ENCODE measurements at places on chromosomes 3 and 15.

GRCh38 chr15:74367296-74367854 lies at the start of gene CYP11A1:
Gene CYP11A1, minus strand, starts transcription at chr15:74367646. Its CDS starts 61 bp downstream, at chr15:74367585.
- DNase-seq: no peak

GRCh38 chr15:72801590-72802325 lies 18.2 kb upstream of the ADPGK start:
- no peak for DNase-seq

- no peak for DNase-seq
These were observed 36.3 kb downstream of the SCN11A start for GRCh38 chr3:39015418-39015817.

GRCh38 chr3:187021748-187022402 lies 91.5 kb downstream of the ST6GAL1 start:
- no peak for DNase-seq

DNA sequence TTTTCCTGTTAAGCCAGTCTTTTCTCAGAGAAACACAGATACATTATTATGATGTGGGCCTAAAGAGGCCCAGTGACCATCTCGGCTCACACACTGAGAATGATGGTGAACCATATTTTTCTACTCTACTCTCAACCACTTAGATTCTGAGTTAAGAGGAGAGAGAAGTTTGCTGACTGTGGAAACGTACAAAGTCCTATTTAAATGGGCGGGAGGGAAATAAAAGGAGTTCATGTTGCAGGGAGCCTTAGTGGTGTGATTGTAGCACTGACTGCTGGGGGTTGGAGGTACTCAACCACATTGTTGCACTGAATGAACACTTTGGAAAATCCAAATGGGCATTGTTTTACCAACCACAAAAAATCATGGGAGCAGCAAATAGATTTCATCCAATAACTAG lies 51.0 kb downstream of the ATP8B4 start:
- no peak for DNase-seq

- DNase-seq: peak; percentile 6
These were observed 259.2 kb upstream of the CCDC54 start for GRCh38 chr3:107117922-107118536.

GRCh38 chr3:30864836-30865235 lies 29.6 kb downstream of the GADL1 start:
- no peak for DNase-seq

DNA sequence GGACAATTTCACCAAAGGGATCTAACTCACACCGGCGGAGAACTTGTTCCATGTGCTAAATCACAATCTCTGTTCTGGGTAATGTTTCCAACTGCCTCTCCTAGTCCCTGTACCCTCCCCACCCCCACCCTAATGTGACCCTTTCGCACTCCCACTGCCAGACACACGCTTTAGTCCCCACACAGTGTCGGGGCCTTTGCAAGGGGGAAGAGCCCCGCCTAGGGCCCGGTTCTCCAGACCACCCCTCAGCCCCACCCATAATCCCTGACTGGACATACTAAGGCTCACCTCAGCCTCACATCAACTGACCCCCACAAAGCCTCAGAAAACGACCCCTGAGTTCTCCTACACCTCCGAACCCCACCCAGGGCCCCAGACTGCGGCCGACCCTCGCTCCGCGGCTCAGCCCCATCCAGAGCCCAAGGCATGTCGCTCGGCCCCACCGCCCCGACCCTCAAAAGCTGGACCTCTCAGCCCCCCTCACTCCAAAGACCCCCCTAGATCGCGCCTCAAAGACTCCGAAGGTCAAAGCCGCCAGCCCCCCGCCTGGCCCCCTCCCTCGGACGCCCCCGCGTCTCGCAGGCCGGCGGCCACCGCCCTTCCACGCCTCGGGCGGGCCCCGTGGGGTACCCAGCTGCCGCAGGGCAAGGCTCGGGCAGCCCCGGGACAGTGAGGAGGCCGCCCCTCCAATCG lies 72.0 kb upstream of the MAP4 start:
- no peak for DNase-seq

DNA sequence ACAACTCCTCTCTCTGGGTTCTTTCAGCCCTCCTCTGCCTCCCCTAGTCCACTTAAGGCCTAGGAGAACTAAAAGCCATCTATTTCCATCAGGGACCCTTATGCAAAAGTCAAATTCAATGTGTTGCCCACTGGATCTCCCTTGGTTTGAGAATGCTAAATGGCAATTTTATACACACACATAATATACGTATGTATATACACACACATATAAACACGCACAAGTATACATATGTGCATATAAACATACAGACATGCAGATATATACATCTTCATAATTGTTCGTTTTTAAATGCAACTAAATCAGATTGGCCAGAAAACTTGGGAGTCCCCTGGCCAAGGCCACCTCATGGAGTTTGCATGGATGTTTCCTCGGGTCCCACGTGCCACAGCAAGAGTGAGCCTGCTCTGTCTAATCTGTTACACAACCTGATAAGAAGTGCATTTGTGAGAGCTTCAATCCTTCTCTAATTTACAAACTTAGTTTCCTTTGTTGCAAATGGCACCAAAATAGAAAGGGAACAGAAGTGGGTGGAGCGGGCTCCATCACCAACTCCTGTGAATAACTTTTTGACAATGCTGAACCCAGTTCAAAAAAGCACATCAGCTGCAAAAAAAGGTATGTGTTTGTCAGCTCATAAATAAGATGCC lies 84.2 kb downstream of the FOXP1 start:
- no peak for DNase-seq

DNA sequence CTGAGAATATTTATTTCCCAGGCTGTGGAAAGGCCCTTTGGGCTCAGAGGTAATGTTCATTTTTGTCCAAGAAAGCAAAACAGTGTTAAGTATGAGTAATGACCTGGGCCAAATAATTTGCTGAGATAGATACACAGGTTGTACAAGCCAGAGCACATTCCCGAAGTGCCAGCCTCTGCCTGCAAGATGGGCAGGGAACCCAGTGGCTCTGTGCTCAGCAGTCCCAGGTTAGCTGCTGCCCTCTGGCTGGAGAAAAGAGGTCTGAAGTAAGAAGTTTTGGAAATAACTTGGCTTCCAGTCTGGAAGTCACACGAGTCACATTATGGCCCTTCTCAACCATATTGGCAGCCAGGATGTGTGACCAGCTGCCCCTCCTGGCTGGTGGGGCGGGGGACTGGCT lies 20.2 kb downstream of the MYZAP start:
- DNase-seq: no peak

- DNase-seq: no peak
These were observed 1165.6 kb downstream of the NSUN3 start for GRCh38 chr3:95228416-95228815.

- no peak for DNase-seq
These were observed 34.2 kb downstream of the KAT2B start for GRCh38 chr3:20074226-20075063.

- DNase-seq: no peak
These were observed 248.1 kb upstream of the TRIM42 start for GRCh38 chr3:140429791-140430190.

DNA sequence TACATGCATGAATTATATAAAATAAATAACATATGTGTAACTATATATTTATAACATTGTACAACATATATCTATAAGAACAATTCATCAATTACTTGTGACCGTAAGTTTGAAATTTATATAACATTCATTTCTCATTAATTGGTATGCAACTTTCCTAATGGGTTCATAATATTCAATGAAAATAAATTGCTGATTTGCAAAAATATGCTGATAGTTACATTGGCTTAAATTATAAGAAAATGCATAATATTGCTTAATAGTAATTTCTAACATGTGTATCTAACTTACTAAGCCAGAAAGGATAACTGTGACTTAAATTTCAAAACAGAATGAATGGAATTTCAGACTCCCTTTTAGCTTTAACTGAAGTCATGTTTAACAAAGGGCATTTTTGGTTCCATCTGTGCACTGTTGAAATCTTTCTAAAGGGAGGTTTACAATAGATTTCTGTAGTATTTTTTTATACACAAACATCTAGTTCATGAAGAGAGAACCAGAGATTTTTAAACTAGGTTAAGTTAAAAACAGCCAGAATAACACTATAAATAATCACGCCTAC lies 310.9 kb downstream of the TBC1D5 start:
- no peak for DNase-seq

DNA sequence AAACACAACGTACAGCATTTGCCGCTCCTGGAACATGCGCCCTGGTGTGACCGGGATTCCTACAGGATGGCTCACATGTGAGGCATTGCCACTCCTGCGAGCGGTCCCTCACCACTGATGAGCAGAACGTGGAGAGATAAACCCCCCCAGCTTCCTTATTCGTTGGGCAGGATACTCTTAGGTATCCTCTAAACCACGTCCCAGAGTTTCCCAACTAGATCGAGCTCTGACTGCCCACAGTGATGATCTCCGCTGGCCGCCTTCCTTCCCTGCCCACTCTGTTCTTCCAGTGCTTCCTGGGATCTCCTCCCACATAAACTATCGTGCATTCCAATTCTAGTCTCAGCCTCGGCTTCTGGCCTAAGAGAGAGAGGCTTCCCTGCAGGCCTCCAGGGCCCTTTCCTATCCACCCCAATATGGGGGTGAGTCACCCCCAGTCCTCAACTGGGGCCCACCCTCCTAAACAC lies 91.8 kb downstream of the TOP2B start:
- DNase-seq: no peak

GRCh38 chr3:45640724-45641361 lies 46.3 kb downstream of the LIMD1 start:
- no peak for DNase-seq

GRCh38 chr3:43019006-43019809 lies 40.1 kb downstream of the GASK1A start:
- DNase-seq: no peak

GRCh38 chr3:117074826-117075225 lies 365.2 kb downstream of the TUSC7 start:
- no peak for DNase-seq

DNA sequence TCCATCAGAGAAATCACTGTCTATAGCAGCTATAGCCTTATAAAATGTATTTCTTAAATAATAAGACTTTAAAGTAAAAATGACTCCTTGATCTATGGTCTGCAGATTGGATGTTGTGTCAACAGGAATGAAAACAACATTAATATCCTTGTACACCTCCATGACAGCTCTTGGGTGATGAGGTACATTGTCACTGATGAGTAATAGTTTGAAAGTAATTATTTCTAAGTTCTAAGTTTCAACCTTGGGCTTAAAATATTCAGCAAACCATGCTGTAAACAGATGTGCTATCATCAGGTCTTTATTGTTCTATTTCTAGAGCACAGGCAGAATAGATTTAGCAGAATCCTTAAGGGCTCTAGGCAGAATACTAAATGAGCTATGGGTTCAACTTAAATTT lies 568.2 kb upstream of the BCHE start:
- no peak for DNase-seq

DNA sequence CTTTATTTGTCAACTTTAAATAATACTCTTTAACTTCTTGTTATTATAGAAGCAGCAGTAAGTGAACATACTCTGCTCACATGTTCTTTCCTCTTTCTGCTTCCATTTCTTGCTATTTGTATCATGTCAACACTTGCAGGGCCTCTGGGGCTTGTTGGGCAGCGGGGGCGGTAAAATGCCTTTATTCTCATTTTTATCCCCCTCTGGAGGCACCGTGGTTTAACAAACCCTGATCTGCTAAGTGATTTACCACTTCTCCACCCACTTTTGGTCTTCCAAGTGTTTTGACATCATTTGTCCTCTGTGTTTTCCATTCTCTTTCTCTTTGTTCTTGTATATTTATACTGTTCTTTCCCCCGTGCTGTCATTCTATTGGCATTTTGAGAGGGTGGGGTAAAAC lies 33.9 kb downstream of the SCN10A start:
- DNase-seq: no peak

DNA sequence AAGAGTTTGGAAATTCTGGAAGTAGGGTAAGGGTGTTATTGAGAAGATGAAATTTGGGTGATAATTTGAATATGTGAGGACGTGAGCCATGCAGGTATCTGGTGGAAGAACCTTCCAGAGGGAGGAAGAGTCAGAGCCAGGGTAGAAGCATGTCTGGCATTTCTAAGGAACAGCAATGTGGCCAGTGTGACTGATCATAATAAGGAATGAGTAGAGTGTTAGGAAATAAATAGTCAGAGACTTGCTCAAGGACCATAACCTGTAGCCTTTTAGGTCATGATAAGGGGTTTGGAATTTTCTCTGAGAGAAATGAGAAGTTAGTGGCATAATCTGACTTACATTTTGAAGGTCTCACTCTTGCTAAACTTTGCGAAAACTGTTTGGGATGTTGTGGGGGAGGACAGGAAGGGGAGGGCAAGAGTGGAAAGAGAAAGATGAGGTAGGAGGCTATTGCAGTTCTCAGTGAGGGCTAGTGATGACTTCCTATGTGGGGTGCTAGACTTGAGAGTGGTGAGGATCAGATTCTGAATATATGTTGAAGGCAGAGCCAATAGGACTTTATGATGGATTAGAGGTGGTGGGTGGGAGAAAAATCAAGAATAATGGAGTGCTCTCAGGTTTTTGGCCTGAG lies 568.3 kb downstream of the AGBL1 start:
- DNase-seq: no peak

DNA sequence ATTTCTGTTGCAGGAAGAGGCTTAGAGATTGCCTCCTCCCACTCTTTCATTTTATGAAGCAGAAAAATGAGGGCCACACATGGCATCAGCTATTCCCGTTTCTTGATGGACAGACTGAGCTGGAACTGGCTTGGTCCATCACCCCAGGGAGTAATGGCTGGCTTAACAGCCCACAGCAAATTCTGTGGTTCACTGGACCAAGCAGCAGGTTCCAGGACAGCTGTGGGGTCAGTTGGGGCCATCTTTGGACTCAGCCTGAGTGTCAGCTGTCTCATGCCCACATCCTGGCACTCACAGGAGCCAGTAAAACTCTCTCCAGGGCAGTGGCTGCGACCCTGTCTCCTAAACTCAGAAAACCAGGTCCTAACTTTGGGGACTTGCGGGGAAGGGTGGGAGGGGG lies 36.5 kb downstream of the ZDHHC19 start:
- DNase-seq: no peak

DNA sequence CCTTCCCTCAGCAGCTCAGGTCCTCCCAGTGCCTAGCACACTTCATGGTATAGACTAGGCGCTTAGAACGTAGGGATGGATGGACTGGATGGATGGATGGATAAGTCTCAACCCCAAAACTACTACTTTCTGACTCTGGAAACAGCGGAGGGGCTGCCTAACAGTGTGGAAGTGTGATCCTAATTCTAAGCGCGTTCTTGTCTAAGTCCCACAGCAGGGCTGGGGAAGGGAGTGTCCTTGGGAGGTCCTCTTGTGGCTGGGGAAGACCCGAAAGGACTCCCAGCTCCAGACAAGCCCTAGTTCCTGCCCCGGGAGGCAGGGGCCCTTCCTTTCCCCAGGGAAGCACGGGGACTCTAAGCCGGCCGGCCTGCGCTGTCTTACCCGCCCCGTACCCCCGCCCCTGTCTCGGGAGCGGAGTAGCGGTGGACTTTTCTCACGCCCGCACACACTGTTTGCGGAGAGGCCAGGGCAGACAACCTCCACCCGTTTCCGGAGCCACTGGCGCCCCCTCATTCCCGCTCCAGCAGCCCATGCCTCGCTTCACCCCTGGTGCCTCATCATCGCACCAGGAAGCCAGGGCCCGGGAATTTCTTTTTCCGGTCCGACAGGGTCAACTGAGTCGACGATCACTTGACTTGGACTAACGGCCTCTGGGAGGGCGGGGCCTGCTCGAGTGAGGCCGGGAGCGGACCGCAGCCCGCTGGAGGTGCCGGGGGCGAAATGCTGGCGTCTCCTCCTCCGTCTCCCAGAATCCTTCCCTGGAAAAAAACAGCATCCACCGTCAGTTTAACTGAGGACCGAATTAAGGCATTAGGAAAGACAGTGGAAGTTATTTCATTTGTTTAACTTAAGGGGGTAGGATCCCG lies 133.3 kb downstream of the TBC1D2B start:
- DNase-seq: peak; percentile 36

GRCh38 chr3:107958146-107958545 lies 132.7 kb downstream of the CD47 start:
- DNase-seq: no peak

All from germinal center (tissue), 1 donor.